ENCODE measurements at places on chromosomes 3 and 15.

DNA sequence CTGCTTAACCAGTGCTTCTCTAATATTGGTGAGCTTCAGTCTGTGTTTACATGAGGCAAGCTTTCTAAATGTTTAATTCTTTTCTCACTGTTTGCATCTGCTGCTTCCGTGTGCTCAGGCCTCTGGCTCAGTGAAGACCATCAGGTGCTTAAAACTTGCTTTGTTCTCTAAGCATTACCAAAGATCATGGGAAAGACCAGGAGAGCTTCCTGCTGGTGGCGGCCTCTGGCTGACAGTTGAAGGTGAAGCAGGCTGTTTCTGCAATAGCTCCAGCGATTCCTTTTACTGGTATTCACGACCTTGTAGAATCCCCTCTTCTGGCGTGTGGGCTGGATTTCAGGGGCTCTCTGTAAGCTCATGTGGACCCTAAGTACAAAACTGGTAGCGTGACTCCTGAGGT is 45.1 kb downstream of the EDEM1 start:
- DNase-seq: no peak

DNA sequence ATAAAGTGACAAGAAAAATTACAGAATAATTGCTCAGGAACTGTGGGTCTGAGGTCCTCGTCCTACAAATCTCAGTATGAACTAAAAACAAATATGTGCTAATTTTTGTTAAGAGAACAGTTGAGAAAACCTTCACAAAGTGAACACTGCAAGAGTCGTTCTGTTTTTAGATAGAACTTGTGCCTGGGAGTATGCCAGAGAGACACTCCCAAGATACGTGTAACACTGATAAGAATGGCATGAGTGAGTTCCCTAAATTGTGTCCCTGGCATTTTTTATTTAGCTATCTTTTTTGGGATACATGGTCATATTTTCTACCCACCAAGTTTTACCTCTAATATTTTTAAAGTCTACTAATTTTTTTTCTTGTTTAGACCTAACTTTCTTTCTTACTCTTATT is 860.0 kb upstream of the NR2F2 start:
- DNase-seq: no peak

DNA sequence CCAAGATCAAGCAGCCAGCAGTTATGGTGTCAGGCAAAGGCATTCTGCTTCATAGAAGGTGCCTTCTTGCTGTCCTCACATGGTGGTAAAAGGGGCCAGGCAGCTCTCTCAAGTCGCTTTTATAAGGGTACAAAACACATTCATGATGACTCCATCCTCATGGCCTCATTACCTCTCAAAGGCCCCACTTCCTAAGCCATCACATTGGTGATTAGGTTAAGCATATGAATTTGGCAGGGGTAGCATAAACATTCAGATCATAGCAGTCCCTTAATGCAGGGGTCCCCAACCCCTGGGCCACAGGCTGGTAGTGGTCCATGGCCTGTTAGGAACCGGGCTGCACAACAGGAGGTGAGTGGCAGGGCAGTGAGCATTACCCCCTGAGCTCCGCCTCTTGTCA is 42.8 kb downstream of the PRR23E start:
- no peak for DNase-seq

- no peak for DNase-seq
These were observed 97.9 kb downstream of the NAALADL2 start for GRCh38 chr3:174957081-174957480.

DNA sequence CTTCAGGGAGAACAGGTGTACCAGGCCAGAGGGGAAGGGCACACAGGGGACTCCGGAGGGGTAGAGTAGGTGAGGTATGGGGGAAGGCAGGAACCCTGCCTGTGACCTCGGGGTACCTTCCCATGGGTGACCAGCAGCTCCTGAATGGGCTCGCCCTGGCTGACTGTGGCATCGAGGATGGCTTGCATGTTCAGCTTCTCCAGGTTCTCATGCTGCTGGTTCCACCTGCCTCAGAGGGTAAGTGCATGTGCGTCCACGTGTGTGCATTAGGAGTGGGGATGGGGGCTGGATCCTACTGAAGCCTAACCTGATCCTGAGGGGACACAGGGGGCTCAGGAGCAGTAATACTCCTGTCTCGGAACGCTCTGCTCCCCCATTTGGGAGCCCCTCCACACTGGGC is 524 bp downstream of the ZMYND10 start:
- no peak for DNase-seq

GRCh38 chr3:125236331-125236903 is 23.9 kb upstream of the SLC12A8 start:
- DNase-seq: no peak

- no peak for DNase-seq
These were observed 103.6 kb upstream of the BFSP2 start for GRCh38 chr3:133295944-133296917.

GRCh38 chr3:131883086-131883485 is 151.7 kb downstream of the CPNE4 start:
- no peak for DNase-seq

DNA sequence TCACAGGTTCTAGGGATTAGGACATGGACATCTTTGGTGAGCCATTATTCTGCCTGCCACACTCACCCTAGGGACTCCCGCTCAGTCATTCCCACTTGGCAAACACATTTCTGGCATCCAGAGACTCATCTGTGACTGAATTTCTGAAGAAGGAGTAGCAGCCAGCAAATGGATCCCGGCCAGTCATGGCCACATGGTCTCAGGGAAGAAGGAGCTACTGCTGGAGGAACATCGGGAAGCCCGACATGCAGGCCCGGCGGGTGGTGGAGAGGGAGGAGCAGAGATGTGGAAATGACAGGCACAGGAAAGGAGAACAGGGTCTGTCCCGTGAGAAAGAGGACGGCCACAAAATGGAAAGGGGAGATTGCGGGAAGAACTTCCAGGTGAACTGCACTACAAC is 65.4 kb downstream of the SEMA5B start:
- no peak for DNase-seq

- DNase-seq: no peak
These were observed 104.7 kb downstream of the HMG20A start for GRCh38 chr15:77525400-77525811.

- DNase-seq: no peak
These were observed 15.8 kb upstream of the CYP11A1 start for GRCh38 chr15:74383286-74383685.

- DNase-seq: no peak
These were observed 253.3 kb upstream of the LYSMD4 start for GRCh38 chr15:99986297-99987118.

DNA sequence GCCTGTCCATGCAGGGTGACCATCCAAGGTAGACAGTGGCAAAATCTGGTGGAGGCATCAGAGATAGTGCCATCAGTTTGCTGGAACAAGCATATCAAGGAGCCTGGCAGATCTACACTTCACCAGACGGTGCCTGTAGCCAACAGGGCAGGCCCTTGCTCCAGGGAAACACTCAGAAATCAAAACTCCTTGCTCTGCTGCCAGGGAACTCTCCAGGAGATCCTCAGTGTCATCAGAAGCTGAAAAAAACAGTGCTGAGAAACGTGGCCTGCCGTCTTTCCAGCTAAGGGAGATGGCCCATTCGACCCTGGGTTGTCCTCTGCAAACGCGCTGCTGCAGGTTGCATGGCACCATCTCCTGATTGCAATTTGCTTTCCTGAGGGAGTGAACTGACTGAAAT is 30.5 kb upstream of the ATP13A3 start:
- no peak for DNase-seq

DNA sequence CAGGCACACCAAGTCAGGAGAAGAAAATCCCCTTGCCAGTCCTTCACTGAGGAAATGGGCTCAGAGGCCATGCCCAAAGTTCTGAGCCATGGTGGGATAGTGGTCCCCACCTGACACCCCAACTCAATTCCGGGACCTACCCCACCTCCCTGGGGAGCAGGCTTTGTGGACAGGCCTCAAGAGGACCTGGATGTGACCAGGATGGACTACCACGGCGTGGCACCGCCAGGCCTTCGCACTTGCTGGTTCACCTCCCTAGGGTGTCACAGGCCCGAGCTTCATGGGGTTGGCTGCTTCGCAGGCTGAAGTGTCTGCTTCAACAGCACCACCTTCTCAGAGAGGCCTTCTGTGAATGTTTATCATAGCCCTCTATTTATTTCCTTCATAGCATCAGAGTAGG is 31.7 kb downstream of the POC1A start:
- no peak for DNase-seq

GRCh38 chr3:60983906-60984305 is 267.3 kb downstream of the FHIT start:
- DNase-seq: no peak

DNA sequence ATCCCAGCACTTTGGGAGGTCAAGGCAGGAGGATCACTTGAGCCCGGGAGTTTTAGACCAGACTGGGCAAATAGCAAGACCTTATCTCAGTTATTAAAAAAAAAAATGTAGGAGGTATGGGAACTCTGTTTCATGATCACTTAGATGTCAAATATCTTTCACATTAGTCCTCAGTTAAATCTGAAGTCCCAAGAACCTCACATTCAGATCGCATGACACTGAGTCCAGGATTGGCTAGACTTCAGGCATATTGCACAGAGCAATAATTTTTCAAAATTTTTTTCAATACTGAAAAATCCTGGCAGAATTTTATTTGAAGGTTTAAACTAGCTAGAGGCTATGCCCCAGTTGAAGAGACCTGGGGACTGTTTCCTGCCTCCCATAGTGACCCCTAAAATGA is 56.3 kb upstream of the ZNF148 start:
- DNase-seq: no peak

DNA sequence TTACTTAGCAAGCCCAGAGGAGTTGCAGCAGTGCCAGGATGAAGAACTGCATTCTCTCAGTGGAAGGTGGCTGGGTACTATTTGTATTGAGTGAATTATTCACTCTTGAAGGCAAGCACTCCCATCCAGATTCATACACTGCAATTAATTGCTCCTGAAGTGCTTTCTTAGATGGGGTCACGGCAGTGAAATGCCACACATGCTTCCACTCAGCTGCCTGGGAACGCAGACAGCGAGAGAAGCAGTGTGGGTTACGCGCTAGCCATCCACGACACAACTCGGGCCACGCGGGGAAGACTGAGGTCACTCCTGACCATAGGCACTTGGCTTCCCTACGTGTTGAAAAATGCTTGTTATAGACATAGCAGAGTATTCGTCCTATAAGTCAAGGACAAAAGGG is 30.8 kb upstream of the LMCD1 start:
- no peak for DNase-seq

GRCh38 chr3:172716476-172716875 is 5.6 kb upstream of the NCEH1 start:
- DNase-seq: no peak

DNA sequence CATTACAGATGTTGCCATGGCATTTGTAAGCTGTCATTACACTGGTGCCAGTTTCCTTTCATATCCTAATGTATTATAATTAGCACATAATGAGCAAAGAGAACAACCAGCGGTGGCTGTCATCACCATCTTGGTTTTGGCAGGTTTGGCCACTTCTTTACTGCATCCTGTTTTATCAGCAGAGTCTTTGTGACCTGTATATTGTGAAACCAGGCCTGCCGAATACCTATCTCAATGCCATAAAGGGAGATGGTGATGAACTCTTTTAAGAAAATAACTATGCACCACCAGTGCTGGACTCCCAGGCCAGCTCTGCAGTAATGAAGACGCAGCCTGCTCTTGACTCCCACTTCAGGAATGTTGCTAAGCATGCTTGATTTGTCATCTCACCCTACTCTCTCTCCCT is 458.1 kb upstream of the NR2F2 start:
- DNase-seq: no peak

- no peak for DNase-seq
These were observed 127.1 kb upstream of the RBMS3 start for GRCh38 chr3:29153811-29154210.

DNA sequence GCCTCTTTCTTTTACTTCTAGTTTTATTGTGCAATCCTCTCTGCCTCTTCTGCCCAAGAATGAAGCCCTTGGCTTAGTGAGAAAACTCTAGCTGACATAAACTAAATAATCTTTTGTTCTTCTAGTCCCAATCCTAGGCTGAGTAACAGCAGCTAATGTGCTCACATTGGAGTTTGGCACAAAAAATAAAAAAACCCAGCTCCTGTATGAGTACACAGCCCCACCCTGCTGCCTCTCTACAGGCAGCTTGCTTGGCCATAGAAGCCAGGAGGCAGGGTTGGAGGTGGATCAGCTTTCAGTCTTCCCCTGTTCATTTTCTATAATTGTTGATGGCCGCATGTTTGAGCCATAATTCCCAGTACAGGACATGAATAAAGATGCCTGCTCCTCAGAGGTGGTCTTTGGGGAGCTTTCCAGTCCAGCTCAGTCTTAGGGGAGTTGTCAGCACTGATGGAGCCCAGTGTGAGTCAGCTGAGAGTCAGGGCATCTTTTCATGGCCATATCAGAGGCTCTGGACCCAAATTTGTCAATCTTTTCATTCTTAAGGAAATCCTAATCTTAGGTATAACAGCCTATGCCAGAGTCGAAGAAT is 46.7 kb downstream of the RTP1 start:
- DNase-seq: no peak

GRCh38 chr15:90037511-90037860 is 36.4 kb downstream of the ZNF710 start:
- no peak for DNase-seq

- no peak for DNase-seq
These were observed 136.5 kb downstream of the ALCAM start for GRCh38 chr3:105503191-105503593.

Measured in SW480 (cell line).